Right kidney (tissue), 9 donors: ENCODE measurements at places on chromosomes 4 and X.
A peak's percentile ranks its signal among the peaks of the same experiment; 100 is the strongest.

GRCh38 chr4:16686195-16686594 is 212.2 kb downstream of the LDB2 start:
- no peak for DNase-seq

DNA sequence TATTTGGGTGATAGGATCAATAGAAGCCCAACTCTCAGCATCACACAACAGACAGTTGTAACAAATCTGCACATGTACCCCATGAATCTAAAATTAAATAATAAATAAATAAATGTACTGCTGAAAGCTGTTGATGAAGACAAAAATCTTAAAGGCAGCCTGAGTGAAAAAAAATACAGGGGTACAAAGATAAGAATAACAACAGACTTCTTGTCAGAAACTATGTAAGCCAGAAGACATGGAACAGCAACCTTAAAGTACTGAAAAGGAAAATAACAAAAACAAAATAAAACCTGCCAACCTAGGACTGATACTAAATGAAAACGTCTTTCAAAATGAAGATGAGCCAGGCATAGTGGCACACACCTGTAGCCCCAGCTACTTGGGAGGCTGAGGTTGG is 25.0 kb upstream of the PDLIM5 start:
- DNase-seq, result no peak

- no peak for DNase-seq
Measured at GRCh38 chr4:84688605-84689004, 105.7 kb downstream of the CDS1 start.

- no peak for DNase-seq
Measured at GRCh38 chr4:20681271-20681670, 19.0 kb upstream of the PACRGL start.

GRCh38 chrX:44874420-44875184 is 1.6 kb downstream of the KDM6A start:
- DNase-seq, result peak; percentile 31

DNA sequence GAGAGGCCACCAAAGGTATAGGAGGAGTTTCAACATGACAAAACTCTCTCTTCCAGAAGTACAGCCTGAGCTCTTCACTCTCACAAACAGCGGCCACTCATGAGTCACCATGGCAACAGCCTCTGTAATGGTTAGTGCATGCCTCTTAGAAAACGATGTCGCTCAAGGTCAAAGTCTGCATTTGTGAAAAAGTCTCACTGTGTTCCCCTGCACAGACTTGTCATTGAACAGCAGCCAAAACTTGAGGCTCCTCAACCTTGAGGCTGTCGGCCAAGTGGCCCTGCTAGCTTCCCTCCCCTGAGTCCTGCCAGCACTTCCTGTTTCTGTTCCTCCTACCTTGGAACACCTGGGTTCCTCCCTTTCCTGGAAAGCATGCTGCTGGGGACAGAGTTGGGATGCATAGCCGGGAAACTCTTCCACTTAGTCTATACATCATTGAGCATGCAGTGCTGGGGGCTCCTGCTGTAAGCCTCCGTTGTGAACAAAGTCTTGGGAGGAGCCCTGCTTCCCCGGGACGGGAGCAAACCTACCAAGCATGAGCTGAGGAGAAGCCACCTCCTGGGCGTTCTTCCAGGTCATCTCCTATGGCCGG is 66.6 kb downstream of the ING2 start:
- peak; percentile 9 for DNase-seq

DNA sequence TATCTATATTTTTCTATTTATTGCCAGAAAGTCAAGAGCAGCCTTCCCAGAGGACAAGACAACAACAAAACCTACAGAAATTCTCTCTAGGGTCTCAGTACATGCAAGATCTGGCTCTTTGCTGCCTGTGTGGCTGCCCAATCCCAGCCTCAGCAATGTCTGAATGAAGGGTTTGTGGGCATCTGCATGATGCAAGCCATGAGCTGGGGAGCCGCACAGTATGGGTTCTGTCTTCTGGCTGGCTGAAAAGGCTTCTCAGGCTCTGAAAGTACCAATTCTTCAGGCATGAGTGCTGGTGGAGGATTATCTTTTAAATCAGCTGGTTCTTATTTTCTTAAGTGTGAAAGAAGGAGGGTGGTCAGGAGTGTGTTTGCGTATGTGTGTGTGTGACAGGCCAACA is 104.6 kb downstream of the PDGFRA start:
- DNase-seq, result no peak

GRCh38 chrX:124488412-124489161 is 142.2 kb downstream of the SH2D1A start:
- no peak for DNase-seq

DNA sequence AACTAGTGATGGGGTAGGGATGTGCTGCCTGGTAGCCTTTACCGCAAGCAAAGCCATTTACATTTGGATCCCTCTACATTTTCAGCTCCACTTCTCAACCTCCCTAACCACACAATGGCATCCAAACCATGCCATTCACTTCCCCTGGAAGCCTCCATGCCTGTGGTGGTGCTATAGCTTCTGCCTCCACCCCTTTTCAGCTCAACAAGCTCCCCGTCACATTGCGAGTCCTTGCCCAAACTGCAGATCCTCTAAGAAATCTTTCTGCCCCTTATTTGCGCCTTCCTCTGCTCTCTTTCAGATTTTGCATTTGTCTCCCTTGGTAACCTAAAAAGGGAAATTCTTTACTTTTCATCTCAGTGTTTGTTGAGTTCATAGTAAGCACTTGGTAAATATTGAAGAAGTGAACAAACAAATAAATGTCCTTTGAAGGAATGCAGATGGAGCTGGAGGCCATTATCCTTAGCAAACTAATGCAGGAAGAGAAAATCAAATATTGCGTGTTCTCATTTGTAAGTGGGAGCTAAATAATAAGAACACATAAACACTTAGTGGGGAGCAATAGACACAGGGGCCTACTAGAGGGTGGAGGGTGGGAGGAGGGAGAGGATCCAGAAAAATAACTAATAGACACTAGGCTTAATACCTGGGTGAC is 6.9 kb downstream of the CYTL1 start:
- DNase-seq, result no peak

- no peak for DNase-seq
Measured at GRCh38 chr4:41753942-41754341, 5.4 kb upstream of the PHOX2B start.

DNA sequence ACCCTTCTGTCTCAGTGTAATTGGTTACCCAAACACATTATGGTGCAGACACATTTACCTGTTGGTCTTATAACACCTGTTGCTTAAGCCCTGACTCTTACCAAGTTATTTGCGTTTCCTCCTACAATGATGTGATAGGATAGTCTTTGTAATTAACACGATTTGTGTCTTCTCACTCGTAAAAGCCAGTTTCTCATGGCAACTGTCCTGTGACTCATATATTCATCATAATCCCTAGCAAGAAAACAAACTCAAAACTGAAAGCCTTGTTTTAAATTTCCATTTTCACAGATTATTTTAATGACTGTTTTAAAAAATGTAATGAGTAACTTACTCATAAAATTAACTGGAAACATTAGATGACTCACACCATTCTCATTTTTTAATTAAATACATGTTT is 495.2 kb downstream of the NLGN4X start:
- no peak for DNase-seq

DNA sequence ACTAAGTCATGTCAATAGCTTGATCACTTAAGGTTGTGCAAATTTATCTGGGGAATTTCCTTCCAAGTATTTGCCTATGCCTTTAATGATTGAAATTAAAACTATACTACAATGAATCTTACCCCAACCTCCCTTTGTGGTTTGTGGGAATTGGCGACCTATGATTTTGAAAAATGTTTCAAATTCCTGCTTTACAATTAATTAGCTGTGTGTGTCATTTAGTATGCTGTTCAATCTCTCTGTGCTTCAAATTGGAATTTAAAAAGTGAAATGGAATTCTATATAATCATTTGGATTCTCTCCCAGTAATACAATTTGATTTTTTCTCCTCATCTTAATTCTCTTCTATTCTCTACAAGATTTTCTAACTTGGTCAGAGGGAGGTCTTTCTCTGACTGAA is 2319.5 kb downstream of the ARAP2 start:
- DNase-seq, result no peak

DNA sequence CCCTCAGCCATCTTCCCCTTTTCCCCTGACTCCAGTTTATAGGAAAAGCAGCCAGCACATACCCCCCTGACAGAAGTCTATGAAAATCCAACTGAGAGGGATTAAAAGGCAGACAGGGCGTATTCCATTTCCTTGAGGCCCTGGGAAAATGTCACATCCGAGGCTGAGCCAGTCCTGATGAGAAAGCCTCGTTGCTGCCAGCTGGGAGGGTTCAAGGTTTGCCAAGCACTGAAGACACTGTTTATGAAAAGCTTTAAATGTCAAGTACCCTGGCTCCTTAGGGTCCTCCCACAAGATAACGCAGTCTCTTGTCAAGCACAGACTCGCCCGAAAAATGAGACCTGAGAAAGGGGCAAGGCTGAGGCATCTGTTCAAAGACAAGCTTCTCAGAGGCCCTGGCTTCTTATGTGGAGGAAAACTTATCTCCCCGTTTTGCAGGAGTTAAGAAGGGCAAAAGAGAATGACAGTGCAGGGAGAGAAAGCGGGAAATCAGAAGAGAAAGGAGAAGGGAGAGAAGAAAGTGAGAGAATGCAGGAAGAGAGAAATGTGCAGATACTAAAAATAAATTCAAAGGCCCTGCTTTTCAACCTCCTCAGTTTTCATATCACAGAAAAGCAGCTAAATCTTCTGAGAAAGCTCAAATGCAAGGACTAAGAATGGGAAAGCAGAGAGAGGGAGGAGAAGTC is 44.7 kb downstream of the SCD5 start:
- DNase-seq, result no peak

- DNase-seq, result no peak
Measured at GRCh38 chrX:10197279-10198210, 40.8 kb downstream of the CLCN4 start.

GRCh38 chrX:134669378-134670098 is 11.3 kb upstream of the PLAC1 start:
- no peak for DNase-seq

DNA sequence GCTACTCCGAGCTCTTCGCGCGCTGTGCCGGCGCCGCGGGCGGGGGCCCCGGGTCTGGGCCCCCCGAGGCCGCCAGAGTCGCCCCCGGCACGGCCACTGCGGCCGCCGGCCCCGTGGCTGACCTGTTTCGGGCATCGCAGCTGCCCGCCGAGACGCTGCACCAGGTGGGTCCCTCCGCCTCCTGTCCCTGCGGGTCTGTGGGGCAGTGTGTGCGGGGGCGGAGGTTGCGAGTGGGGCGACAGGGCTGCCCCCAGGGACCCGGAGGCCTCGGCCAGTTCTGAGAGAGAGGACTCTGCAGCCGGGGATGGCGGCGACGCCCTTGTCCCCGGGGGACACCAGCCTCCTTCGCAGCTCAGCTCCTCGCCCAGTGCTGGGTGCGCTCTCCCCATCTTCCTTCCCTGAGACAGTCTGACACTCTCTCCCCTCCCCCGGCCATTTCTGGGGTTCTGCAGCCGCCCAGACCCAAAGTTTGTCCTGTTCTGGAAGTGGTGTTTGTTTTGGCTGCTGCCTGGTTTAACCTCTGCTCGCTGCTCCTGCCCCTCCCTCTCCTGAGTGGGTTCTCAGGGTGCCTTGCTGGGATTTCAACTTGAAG is 609 bp downstream of the REPS2 start:
- peak; percentile 52 for DNase-seq

DNA sequence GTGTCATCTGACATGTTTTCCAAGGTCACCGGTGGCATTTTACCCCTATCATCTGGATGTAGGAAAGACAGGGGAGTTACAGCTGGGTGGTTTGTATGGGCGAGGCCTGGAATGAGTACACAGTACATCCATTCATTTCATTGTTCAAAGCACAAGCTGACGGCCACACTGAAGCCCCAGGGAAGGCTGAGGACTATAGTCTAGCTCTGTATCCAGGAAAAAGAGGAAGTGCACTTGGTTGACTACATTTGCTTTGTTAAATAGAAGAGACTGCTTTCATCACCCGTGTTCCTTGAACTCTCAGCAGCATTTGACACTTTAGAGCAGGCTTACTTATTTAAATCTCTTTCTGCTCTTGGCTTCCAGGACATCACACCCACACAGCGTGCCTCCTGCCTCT is 1041.0 kb upstream of the TENM3 start:
- DNase-seq, result no peak

DNA sequence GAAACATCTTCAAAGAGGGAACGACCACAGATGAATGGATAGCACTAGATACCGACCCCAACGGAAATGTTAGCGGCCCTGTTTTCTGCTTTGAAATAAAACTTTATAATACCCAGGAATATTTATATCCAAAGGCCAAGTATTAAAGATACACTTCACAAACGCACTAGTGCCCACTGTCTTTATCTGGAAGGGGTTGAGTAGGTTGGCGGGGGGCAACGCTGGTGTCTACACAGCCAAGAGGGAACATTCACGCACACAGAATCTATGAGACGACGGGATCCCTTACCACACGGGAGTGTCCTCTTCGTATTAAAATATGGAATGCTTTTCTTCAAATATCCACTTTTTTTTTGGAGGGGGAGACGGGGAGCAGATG is 3.3 kb downstream of the HAND2 start:
- DNase-seq, result no peak
